ENCODE measurements at places on chromosomes 12 and 14.

- no peak for DNase-seq
These were observed 39.4 kb downstream of the DUSP16 start for GRCh38 chr12:12523229-12523628.

- no peak for DNase-seq
These were observed 22.2 kb downstream of the SGPP1 start for GRCh38 chr14:63705561-63706070.

DNA sequence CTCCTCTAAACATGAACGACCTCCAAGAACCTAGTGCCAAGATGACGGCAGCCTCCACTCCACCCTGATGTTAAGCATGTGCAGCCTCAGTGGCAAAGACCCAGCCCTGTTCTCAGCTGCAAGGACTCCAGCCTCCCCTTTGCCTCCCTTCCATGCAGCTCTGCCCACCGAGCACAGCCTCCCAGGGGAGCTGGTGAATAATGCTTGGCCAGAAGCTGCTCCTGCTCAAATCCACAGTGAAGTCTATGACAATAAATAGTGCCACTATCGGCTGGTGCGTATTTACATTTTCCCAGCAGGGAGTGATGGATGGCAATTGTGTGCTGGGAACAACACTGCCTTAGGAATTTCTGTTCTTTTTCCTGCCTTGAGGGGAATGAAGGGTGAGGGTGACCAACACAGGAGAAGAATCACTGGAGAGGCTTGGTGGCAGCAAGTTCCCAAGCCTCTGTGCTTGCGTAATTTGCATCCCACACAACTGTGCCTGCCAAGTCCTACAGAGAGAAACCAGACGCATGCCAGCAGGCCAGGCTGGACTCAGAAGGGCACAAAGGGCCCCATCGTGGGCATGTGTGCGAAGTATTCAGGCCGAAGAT, 29.9 kb upstream of the TC2N start:
- no peak for DNase-seq

- DNase-seq = no peak
These were observed 51.0 kb upstream of the PRB2 start for GRCh38 chr12:11446372-11446771.

DNA sequence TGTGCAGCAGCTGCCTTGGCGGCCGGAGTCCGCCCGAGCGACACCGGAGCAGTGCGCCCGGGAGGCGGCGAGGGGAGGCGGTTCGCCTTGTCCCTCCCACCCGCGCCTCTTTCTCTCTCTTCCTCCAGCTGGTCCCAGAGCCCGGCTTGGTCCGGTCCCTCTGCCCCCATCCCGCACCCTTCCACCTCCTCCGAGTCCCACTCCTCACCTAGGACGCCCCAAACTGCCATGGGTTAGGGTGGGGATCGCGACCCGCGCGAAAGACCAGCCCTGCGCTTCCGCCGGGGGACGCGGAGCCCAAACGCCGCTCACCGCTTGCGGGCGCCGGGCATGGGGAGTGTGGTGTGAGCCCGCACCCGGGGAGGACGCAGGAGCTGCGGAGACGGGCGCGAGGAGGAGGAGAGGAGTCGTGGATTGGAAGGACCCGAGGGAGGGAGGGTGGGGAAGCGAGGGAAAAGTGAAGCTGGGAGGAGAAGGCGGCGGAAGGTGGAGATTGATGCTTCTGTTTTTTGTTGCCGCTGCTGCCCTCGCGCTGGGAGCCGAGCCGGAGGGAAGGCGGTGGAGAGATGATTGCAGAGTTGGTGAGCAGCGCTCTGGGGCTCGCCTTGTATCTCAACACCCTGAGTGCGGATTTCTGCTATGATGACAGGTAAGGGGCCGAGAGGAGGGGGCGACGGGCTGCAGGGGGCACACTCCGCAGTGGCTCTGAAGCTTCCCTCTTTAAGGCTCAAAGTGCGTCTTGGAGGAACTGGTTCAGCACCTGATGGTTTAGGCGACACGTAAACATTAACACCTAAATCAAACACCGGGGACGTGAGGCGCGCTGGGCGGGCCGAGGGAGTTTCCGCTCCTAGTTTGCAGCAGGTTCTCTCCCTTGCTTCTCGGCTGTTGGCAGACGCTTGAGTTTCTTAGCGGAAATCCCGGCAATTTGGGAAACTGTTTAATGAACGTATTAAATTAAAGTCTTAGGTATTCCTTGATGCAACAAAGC, 610 bp downstream of the TMTC2 start:
- DNase-seq = no peak

- DNase-seq = no peak
These were observed 34.1 kb upstream of the CIT start for GRCh38 chr12:119911182-119911581.

- no peak for DNase-seq
These were observed 319.4 kb downstream of the KCNC2 start for GRCh38 chr12:74890237-74890599.

GRCh38 chr14:50403419-50403818, 6.7 kb upstream of the CDKL1 start:
- DNase-seq = no peak

DNA sequence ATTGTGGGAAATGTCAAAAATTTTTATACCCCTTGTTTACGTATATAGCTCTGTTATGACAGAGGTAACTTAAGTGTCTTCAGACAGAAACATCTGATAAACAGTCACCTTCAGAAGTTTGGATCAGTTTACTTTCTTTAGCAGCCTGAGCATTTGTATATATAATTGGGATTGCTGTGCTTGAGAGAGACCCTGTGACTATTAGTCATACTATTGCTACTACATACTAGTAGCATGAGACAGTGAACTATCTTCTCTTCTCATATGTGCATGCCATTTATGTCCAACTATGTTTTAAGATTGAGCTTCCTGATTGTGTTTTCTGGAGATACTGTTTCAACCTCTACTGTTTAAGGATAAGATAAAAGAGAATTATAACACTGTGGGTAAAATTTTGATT, 101.5 kb downstream of the PDE6H start:
- DNase-seq = no peak

- DNase-seq = no peak
These were observed 33.1 kb upstream of the FBXO34 start for GRCh38 chr14:55238019-55238680.
